Activated T-cell treated with anti-CD3 and anti-CD28 coated beads for 24 hours (primary cell): ENCODE measurements at places on chromosomes 5 and 9.

DNA sequence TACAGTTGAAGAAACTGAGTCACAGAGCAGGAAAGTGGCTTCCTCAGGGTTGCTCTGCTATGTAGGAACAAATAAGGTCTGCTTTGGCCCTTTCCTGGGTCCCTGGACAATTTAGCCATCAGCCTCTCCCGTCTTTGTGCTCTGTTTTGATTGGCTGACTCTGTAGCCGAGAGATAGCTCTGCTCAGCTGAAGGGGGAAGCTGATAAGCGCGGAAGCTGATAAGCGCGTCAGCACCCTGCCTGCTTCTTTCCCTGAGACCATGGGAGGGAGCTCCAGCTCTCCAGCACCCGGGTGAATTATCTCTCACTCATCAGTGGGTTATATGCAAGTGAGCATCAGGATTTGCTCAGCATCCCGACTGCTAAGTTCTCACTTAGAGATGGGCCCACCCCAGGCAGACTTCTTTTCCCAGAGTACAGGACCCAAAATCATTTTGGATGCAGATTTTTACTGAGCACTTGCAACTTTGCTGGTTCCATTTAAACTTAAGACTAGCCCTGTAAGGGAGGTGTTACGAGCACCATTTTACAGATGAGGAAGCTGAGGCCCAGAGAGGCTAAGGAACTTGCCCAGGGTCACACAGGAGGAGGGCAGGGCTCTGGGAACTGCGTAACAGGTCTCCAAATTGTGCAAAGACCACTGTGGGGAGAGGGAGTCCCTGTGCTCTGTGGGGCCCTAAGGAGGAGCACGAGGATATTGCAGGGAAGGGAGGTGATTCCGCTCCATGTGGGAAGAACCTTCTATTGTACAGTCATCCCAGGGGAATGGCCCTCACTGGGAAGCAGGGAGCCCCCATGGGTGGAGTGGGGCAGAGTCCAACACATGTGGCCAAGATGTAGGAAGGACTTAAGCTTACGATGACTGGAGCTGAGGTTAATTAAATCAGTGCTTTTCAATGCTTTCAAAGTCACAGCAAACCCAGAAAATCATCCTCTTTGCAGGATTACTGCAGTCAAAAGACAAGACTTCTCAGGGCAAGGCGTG is 83.7 kb upstream of the ORM1 start:
- no peak for DNase-seq

DNA sequence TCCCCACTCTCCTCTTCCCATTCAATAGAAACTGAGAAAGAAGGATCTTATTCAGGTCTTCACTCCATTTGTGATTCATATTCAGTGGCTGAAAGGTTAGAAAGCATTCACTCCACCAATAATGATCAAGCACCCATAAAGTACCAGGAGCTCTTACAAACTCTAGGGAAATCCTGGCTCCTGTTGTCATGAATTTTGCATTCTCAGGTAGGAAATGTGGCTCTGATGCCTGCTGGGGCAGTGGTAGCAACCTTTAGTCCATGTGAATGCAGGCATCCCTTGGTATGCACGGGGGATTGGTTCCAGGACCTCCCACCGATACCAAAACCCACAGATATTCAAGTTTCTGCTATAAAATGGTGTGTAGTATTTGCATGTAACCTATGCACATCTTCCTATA is 3.6 kb upstream of the RORB start:
- no peak for DNase-seq

DNA sequence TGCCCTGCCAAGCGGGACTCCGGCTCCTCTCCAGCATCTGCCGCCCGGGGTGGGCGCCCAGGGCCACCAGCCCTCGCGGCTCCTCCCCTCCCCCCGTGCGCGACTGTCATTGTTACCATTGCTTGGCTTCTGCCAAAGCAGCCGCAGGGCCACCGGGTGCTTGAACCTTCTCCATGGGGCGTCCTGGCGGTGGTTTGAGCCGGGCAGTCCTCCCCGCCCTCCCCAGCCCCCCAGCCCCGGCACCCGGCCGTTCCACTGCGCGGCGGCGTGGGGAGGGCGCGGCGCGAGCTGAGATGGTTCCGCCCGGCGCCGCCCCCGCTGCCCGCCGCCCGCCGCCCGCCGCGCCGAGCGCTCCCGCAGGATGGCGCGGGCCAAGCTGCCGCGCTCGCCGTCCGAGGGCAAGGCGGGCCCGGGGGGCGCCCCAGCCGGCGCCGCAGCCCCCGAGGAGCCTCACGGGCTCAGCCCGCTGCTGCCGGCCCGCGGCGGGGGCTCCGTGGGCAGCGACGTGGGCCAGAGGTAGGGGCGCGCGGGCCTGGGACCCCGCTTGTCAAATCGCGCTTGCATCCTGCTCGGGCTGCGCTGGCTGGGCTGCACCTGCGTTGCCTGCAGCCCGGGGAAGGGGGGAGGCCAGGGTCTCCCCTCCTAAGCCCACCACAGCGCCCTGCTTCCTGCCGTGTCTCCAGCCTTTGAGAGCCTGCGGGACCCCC is 34.4 kb downstream of the KCNT1 start:
- DNase-seq = no peak

GRCh38 chr5:93621327-93621798 is 38.3 kb downstream of the NR2F1 start:
- DNase-seq = no peak

GRCh38 chr9:36191290-36191645 is 547 bp downstream of the CLTA start:
- peak; percentile 11 for DNase-seq

GRCh38 chr9:37066139-37066725 is 32.2 kb upstream of the PAX5 start:
- no peak for DNase-seq

DNA sequence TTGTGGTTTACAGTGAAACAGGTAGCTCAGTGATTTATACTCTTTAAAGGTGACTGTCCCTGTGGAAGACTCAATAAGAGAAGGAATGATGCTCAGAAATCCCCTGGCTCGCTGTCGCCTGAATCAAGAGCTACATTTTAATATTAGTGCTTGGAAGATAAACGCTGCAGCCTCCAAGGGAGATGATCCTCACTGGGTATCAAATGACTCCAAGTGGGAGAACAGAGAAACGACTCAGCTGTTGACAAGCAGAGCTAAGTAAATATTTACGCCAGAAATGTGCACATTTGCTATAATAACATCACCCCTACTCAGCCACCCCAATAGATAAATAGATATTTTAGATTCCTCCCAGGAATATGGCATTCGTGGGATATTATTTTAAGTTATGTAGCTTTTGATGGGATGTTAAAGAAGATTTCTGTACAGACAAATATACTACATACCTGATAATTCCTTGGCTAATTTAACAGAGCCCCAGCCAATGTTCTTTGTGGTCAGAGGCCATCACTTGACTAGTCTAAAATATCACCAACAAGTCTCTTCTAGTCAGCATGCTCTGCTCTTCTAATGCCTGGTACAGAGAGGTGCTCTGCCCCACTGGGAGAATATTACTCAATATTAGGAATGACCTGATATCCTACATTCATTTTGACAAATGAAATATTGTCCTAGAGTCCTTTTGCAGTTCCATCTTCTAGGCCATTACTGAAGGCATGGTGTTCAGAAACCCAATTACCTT is 18.3 kb upstream of the CCDC192 start:
- DNase-seq = no peak

DNA sequence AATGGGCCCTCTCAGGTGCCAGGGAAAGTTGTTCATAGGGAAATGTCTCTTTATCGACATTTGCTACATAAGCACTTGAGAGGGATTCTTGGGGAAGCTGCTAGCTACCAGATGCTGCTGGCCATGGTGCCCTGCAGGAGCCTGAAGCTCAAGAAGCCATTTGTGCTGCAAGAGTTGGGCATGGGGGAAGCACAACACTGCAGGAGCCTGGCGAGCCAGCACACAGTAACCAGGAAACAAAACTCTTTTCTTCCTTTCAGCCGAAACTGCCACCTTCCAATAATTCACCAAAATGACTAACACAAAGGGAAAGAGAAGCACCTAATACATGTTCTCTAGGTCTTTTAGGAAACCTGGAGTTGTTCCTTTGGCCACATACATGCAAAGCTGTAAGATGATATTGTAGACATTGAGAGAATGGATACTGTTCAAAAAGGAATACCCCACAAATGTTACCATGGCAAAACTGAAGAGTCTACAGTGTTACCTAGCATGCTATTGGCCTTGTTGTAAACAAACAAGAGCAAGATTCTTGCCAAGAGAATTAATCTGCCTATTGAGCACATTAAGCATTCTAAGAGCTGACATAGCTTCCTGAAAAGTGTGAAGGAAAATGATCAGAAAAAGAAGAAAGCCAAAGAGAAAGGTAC is 26.1 kb upstream of the LARP1 start:
- no peak for DNase-seq

GRCh38 chr5:43702293-43702692 is 99.3 kb downstream of the NNT start:
- no peak for DNase-seq

- no peak for DNase-seq
Measured at GRCh38 chr5:112077180-112077579, 320.2 kb upstream of the NREP start.

DNA sequence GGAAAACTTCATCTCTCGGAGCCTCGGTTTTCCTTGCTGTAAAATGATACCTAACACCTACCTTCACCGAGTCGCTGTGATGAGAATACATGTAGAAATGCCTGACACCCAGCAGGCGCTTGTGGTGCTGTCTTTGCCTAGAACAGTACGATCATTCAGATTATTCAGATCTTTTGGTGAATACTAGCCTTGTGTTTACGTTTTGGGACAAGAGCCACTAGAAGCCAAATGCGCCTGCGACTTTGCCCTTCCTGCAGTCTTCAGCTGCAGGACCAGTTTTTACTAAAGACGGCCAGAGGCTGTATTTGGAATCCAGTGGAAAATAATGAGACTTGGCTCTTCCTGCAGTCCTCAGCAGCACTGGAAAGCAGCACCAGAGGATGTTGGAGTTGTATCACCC is 189.6 kb downstream of the TRIO start:
- DNase-seq = no peak

DNA sequence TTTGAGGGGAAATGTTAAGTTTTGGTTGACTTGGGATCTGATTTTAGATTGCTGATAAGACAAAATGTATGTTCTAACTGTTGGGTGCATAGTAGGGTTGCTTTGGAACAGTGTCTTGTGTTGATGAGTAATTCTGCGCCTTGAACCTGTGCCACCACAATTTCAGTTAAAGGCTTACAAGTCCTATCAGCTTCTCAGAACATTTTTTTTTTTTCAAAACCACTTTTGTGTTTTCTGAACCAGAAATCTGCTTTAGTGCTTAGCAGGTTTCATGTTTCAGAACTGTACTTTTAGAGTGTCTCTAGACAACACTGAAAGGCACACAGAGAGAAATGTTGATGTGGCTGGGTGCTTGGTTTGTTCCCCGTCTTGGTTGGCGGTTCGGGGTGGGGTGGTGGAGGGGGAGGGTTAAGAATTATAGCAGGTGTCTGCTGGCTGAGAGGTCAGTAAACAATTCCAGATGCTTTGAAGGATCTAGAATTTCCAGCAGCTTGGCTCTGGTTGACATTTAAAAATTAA is 84.6 kb downstream of the ANKRD55 start:
- no peak for DNase-seq

DNA sequence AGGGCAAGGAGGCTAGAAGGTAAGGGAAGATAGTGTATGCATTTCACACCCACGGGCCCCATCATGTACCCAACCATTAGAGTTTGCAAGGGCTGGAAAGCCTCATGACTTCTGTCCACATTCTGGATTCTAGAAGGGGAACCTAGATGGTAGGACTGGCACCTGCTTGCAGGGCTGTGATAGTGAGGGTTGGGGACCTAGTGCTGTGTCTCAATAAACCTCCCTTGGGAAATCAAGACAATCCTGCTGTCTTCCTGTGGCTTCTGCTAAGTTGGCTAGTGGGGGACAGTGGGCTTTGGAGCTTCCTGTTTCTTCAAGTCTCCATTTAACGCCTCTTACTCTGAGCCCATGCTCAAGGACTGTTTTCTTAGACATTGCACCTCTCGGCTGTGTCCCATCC is 43.6 kb upstream of the SYNPO start:
- DNase-seq = no peak

DNA sequence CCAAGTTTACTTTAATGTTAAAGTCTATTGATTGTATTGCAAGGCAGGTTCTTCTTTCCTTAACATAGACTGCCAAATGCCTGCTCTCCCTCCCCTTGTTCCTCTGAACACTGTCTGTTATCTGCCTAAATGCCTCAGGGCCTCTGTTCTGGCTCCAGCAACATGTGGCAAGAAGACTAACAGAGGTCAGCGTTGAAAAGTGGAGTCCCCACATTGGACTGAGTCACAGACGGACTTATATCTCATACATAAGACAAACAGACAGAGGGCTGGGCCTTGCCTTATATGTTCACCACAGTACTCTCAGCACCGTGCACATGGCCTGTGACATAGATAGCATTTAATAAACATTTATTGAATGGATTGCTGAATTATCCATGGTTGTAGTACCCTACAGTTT is 91.4 kb downstream of the TSSK1B start:
- no peak for DNase-seq

GRCh38 chr9:90009447-90009846 is 404.6 kb downstream of the GADD45G start:
- no peak for DNase-seq

GRCh38 chr5:136703036-136703435 is 337.7 kb upstream of the TRPC7 start:
- DNase-seq = no peak

DNA sequence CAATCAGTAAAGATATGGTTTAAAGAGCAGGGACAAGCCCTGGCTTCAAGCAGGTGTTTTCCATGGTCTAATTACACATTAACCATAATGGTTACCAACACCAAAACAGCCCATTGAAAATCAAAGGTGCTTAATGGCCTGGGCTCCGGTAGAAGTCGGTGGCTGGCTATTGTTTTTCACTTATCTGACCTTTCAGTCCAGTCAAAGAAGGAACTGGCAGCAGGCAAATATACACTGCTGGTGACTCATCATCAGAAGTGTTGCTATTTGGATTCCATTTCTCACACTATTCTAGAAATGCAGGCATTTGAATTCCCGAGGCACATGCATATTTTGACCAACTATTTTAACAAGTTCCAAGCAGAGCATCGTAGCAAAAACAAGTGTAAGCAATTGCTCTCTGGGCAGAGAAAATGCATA is 26.3 kb upstream of the GABRP start:
- DNase-seq = no peak

DNA sequence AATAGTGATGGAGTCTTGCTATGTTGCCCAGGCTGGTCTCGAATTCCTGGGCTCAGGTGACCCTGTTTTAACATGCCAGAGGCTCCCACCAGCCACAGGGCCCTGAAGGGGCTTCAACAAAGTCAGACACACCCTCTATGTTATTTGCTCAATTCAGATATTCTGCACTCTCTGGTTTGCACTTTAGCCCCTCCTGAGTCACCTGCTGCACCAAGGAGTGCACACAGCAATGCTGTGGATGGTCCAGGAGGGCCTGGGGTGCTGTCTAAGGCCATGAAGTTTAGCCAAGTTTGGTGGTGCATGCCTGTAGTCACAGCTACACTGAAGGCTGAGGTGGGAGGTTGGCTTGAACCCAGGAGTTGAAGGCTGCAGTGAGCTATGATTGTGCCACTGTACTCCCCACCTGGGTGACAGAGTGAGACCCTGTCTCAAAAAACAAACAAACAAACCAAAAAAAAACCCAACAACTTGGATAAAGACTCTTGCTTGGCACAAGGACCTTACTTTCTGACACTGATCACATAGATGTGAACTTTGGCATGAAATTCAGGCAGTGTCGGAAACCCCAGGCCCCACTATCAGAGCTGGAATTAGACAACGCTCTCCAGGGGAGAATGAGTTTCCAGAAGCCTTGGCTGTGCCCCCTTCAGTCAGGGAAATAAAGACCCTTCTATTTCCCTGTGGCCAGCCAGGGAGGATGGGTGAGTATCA is 39.7 kb upstream of the CDKN2AIPNL start:
- DNase-seq = no peak
